ENCODE measurements at places on chromosomes 5 and 9. TPM values are rescaled to one million over a fixed set of nuclear protein-coding genes. Genes with fewer than 3 reads are reported as not detected.
A peak's percentile ranks its signal among the peaks of the same experiment; 100 is the strongest.

Gene OTP
- polyA plus RNA-seq: not detected

Gene PCDHGC5
- polyA plus RNA-seq: 1.5 TPM

Gene GEMIN5
- 8.1 TPM for polyA plus RNA-seq

Gene IFNB1
- polyA plus RNA-seq: 0.07 TPM

Gene DEPDC1B
- polyA plus RNA-seq: 9.7 TPM

Gene NUDT12
- 7.5 TPM for polyA plus RNA-seq

Gene RAD23B
- 141 TPM for polyA plus RNA-seq

Gene BTNL8
- not detected for polyA plus RNA-seq

Gene CEP72
- 4.3 TPM for polyA plus RNA-seq

Gene CLIC3
- polyA plus RNA-seq: 9.4 TPM

Gene CDC20B
- 0.03 TPM for polyA plus RNA-seq

- H3K4me1 ChIP-seq: peaks cover 48% of the 10 kb centered on the region
- no peaks in the 10 kb centered on the region for H3K27me3 ChIP-seq
These were observed 182.4 kb downstream of the ACTL7B start for GRCh38 chr9:108673386-108673785.

GRCh38 chr5:102800427-102800826 lies 45.3 kb downstream of the PAM start:
- peaks cover 3% of the 10 kb centered on the region for H3K36me3 ChIP-seq
- no peak overlapping the region for H3K27ac ChIP-seq
- DNase-seq: no peak
- no peaks in the 10 kb centered on the region for H3K27me3 ChIP-seq

DNA sequence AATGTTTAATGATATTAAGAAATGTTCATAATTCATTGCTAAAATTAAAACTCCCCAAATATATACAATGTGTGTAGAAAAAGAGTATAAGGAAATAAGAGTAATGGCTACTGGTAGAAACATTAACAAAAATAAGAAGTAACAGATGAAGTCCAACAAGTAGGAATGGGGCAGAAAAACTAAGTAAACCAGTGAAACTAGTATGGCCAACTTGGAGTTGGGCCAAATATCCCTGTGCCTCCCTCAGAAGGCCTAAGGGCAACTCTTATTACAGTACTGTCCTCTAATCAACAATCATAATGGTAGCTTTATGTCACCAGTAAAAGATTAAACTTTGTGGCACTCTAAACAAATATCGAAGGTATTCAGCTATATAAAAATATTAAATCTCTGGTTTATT lies 93.5 kb downstream of the SSBP2 start:
- H3K27me3 ChIP-seq: no peaks in the 10 kb centered on the region
- no peak overlapping the region for H3K27ac ChIP-seq
- no peak for DNase-seq
- no peak overlapping the region for H3K4me3 ChIP-seq
- H3K36me3 ChIP-seq: no peaks in the 10 kb centered on the region

DNA sequence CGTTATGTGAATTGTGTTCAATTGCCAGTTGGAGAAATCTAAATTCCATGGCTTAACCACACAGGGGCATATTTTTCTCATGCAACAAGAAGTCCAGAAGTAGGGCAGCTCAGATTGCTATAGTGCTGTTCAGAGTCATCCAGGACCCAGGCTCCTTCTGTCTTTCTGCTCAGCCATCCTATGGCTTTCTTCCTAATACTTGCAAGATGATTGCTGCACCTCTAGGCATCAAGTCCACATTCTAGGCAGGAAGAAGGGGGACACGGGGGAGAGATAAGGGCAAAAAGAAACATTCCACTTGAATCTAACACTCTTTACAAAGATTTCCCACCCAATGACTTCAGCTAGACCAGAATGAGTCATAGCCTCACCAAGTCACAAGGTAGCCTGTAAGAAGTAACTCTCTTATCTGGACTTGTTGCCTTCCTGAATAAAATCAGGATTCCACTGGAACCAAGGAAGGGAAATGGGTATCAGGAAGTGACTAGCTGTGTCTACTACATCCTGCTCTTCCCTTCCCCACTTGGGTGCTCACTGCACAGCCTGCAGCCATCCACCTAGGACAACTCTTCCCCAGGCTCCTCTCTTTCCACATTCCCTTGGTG lies 5.3 kb downstream of the ERAP2 start:
- DNase-seq: no peak
- H3K27ac ChIP-seq: peak overlapping the region; percentile 54
- H3K27me3 ChIP-seq: no peaks in the 10 kb centered on the region
- H3K4me1 ChIP-seq: peaks cover 30% of the 10 kb centered on the region
- H3K4me3 ChIP-seq: no peak overlapping the region

GRCh38 chr9:2262386-2263071 lies 247.4 kb downstream of the SMARCA2 start:
- peaks cover 8% of the 10 kb centered on the region for H3K4me1 ChIP-seq
- H3K36me3 ChIP-seq: no peaks in the 10 kb centered on the region
- no peak overlapping the region for H3K27ac ChIP-seq
- DNase-seq: no peak

DNA sequence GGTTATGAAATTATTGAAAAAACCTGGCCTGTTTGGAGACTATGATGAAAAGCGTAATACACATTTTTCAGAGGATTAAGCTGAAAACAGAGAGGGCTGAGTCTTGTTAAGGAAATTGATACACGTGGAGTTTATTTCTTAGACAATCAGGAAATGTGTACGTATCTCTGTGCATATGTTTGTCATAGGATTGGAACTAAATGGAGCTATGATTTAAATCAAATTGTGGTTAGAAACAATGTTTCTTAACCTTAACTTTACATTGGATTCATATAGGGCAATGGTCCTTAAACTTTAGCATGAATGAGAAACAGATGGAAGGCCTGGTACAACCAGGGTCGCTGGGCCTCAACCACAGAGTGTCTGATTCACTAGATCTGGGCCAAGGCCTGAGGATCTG lies 451.6 kb downstream of the CDH18 start:
- no peak for DNase-seq
- H3K4me3 ChIP-seq: no peak overlapping the region
- H3K27ac ChIP-seq: no peak overlapping the region

- no peaks in the 10 kb centered on the region for H3K27me3 ChIP-seq
- no peaks in the 10 kb centered on the region for H3K36me3 ChIP-seq
- no peak overlapping the region for H3K27ac ChIP-seq
- no peak for DNase-seq
- no peaks in the 10 kb centered on the region for H3K4me1 ChIP-seq
These were observed 268.0 kb downstream of the ADAMTSL1 start for GRCh38 chr9:18741945-18742344.

DNA sequence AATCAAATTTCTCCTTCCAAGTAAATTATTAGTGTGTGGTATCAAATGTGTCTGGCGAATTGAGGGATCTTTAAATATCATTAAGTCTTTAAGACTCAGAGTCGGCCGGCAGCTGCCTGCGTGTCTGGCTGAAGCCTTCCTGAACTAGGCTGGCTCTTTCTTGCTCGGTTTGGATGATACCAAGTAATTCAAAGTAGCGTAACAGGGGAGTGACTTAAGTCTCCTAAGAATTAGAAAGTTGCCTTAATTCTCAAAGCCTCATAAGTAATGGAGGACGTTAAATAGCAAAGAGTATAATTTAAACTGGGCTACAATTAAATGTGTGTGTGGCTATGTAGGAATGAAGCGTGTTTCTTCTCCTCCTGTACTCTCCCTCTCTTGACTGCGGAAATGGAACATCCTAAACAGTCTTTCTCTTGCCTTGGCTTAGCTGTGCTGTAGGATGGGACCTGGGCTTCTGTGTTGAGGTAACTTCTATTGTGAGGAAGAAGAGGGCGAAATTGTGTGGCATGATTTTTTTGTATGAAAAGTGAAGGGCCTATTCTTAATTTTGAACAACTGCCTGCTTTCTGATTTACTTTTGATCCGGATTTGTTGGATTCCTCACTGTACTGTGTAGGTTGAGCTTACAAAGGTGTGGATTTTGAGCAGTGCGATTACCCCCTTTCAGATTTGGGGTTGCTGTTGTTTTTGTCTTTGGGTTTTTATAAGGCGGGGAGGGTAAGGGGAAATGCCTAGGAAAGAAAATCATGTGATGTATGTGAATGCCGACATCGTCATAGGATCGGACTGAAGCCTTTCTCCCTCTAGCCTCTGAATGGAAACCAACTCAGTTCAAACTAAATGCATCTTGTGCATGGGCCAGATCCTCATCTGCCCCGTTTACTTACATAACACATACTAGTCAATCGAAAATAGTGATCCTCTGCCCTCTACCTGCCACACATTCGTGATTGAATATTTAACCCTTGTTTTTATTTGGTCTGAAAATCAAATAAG lies 29.9 kb downstream of the CPEB4 start:
- peak overlapping the region; percentile 99 for H3K27ac ChIP-seq
- peaks cover 3% of the 10 kb centered on the region for H3K36me3 ChIP-seq
- peaks cover 20% of the 10 kb centered on the region for H3K4me1 ChIP-seq
- H3K27me3 ChIP-seq: no peaks in the 10 kb centered on the region
- DNase-seq: peak; percentile 42

- no peak for DNase-seq
- peaks cover under 1% of the 10 kb centered on the region for H3K4me1 ChIP-seq
- no peak overlapping the region for H3K4me3 ChIP-seq
- peaks cover 75% of the 10 kb centered on the region for H3K27me3 ChIP-seq
- H3K27ac ChIP-seq: no peak overlapping the region
These were observed 5.5 kb downstream of the NKX2-5 start for GRCh38 chr5:173229382-173229959.

- no peak for DNase-seq
- no peaks in the 10 kb centered on the region for H3K36me3 ChIP-seq
- H3K4me1 ChIP-seq: no peaks in the 10 kb centered on the region
These were observed 146.5 kb downstream of the PAM start for GRCh38 chr5:102901424-102902134.

DNA sequence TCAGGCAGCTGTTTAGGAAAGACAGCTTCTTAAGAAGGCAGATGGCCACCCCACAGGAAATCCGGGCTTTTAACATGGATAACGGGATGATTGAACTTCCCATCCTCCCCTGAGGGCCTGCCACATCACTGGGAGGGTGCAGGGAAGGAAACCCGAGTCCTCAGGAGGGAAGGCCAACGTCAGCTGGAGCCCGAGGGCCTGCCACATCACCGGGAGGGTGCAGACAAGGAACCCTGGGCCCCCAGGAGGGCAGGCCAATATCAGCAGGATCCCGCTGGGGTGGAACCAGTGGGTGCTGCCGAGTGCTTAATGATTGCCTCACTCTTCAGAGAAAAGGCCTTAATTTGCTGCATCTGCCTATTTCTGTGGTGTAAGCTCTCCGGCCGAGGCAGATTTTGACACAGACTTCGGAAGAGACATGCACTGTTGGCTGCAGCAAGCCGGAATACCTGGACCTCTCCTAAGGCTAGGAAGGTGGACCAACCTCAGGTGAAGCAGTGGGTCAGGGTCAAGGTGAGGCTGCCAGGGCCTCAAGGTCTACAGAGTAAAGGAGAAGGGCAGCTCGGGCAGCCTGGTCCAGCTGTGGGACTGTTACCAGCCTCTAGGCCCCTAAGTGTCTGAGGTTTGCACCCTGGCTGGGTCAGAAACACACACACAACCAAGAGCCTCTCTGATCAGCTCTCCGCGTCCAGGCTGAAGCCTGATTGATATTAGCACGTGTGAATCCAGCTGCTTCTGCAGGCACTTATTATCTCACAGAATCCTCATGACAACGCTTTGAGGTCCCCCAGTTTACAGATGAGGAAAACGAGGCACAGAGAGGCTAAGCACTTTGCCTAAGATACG lies 14.8 kb upstream of the COL5A1 start:
- peaks cover 27% of the 10 kb centered on the region for H3K4me1 ChIP-seq
- H3K27ac ChIP-seq: no peak overlapping the region
- no peak for DNase-seq
- peaks cover 4% of the 10 kb centered on the region for H3K27me3 ChIP-seq
- no peaks in the 10 kb centered on the region for H3K36me3 ChIP-seq

GRCh38 chr5:123244458-123244857 lies 155.4 kb downstream of the PRDM6 start:
- H3K27me3 ChIP-seq: no peaks in the 10 kb centered on the region
- H3K4me1 ChIP-seq: no peaks in the 10 kb centered on the region
- H3K36me3 ChIP-seq: no peaks in the 10 kb centered on the region
- no peak for DNase-seq

DNA sequence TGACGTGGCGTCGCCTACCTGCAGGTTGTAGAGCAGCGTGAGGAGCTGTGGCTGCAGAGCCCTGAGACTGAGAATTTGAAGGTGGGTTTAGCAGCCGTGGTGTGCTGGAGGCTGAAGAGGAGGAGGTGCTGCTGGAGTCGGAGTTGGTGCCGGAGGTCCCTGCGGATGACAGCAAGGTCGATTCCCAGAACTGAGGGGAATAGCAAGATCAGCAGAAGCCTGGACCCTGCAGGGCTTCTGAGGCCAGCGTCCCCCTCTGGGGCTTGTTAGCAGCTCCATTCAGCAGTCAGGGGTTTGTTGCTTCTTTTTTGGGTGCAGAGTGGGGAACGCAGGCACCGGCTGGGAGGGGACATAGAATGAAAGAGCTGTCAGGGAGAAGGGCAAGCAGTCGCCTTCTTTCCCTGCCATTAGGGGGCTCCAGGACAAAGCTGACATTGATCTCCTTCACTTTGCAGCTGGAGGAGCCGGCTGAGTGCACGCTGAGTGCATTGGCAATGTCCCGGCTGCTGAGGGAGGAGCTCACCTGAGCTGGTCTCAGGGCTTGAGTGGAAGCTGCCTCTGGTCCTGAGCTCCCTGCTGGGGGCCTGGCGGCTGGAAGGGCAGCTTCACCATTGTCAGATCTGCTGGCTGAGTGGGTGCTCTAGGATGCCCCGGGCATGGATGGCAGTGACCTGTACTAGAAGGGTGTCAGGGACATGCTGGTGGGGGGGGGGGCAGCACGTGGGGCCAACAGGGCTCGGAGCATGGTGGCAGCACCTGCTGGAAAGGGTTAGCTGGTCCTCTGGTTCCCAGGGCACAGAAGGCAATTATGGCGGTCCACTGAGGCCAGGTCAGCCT lies 20.8 kb downstream of the OBP2B start:
- no peak overlapping the region for H3K27ac ChIP-seq
- DNase-seq: no peak
- no peak overlapping the region for H3K4me3 ChIP-seq
- no peaks in the 10 kb centered on the region for H3K36me3 ChIP-seq
- peaks cover 12% of the 10 kb centered on the region for H3K27me3 ChIP-seq

DNA sequence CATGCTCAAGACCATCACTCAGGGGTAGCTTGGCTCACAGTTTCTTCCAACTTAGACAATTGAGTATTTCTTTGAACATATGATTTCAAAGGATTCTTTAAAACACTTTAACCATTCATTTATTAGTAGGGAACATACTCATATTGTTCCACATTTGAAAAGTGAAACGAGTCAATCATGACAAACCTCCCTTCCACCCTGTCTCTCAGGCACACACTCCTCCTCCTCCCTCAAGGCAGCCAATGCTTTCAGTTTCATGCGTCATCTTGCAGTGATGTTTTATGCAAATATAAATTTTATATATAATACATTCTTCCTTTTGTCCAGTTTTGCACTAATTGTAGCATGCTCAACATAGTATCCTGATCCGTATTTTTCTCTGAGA lies 126.0 kb upstream of the BOD1 start:
- no peaks in the 10 kb centered on the region for H3K36me3 ChIP-seq
- H3K27ac ChIP-seq: no peak overlapping the region
- DNase-seq: no peak
- H3K4me3 ChIP-seq: no peak overlapping the region
- no peaks in the 10 kb centered on the region for H3K27me3 ChIP-seq
- no peaks in the 10 kb centered on the region for H3K4me1 ChIP-seq
